ENCODE measurements at places on chromosomes 11 and 22.

DNA sequence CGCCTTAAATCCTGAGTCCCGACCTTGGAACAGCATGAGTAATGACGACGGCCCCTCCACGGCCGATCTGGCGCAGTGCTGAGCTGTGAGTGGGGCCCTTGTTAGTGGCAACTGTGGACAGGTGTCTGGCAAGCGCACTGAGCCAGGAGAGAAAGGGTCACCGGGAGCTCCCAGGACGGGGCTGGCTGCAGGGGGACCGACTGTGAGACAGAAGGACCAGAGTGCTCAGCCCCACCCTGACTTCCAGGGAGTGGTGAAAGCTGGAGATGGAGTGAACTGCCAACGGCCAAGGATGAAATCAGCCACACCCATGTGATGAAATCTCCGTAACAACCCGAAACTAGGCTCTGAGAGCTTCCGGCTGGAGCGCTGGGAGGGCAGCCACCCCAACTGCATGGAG, 228.6 kb downstream of the BRD1 start:
- no peak for DNase-seq

- no peak for DNase-seq
Measured at GRCh38 chr11:134374171-134374570, 37.9 kb downstream of the B3GAT1 start.

DNA sequence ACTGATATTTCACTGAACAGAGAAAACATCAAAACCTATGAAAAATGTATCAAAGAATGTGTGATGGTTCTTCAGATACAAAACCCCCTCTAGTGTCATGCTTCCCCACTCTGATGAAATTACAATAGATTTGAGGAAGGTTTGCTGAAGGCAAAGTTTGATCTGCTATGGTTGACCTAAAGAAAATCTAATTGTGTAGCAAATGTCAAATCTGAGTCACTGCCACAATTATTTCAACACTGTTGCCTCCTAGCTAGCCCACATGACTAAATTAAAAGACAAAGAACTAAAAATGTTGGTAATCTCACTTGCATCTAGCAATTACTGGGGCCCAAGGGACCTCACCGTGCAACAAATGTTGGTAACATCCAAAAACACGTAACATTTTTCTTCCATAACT, 728.0 kb downstream of the DLG2 start:
- DNase-seq = no peak

GRCh38 chr22:17964643-17965042, 59.7 kb downstream of the MICAL3 start:
- no peak for DNase-seq

DNA sequence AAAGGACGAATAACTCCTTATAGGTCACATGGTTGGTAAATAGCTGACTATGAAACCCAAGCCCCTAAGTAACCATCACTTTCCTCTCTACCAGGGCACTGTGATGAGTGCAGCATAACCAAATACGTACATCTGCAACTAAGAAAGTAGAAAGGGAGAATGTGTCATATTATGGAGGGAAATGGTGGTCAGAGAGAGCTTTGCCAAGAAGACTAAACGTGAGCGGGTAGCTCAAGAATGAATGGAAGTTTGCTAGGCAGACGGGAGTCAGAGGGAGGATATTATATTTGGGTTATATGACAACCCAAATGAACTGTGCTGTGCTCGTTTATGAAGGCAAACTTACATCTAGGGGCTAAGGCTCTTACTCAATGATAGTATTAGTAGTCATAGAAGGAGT, 537.3 kb downstream of the OPCML start:
- DNase-seq = no peak

- no peak for DNase-seq
Measured at GRCh38 chr11:115338476-115338875, 165.7 kb downstream of the CADM1 start.

DNA sequence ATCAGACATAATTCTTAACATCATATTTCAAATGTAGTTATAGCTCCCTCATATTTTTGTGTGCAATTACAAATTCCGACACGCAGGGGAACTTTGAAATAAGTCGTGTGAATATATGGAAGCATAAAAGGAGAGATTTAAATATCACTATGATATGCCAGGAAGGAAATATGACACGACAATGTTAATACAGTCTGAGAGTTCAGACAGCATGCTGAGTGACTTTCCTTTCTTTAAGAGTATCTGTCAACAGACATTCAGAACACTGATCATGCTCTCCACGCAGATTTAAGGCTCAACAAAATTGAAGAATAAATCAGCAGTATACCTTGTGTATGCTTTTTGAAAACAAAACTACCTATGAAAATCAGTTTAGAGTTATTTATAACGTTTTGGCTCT, 232.6 kb upstream of the CARD18 start:
- DNase-seq = no peak

GRCh38 chr22:29032014-29032475, 29.6 kb downstream of the C22orf31 start:
- DNase-seq = no peak

DNA sequence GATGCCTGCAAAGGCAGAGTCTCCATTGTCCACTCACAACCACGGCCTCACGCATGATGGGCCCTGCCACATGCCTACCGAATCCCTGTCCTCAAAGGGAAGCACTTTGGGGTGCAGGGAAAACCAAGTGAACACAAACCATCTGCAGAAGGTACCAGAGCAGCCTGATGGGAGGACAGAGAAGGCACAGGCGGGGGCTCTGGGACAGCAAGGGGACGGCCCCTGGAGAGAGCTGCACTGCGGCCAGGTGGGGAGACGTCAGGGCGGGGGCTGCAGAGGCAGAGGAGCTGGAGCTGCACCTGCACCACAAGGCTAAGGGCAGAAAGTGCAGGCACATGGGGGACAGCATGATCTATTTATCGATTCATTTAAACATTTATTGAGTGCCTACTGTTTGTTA, 1056.0 kb downstream of the TBC1D22A start:
- no peak for DNase-seq

DNA sequence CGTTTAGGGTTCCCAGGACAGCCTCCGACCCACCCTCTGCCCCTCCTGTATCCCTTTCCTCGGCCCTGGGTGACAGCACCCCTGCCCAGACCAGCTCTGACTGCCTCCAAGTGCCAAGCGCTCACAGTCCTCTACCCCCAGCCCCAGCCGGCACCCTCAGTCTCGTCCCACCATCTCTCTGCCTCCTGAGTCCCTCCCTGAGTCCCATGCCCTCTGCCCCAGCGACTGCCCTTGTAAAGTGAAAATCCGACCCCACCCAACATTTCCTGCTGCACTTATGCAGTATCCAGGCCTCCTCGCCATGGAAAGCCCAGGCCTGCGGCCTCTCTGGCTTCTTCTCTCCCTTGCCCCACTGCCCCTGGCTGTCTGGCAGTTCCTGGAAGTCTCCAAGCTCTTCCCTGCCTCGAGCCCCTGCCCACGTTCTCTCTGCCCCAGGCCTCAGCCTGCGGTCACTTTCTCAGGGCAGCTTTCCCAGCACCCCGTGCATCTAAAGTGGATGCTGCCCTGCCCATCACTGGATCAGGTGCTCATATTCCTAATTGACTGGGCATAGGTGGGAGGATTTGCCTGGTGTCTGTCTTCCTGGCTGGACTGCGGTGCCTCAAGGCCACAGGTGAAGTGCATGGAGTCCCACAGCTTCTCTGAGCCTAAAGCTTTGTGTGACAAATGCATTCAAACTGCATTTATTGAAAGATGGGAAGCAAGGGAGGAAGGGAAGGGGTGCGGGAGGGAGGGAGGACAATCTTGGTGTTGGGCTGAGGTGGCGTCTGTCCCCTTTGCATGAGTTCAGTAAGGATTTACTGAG, 17.7 kb upstream of the IL2RB start:
- no peak for DNase-seq

DNA sequence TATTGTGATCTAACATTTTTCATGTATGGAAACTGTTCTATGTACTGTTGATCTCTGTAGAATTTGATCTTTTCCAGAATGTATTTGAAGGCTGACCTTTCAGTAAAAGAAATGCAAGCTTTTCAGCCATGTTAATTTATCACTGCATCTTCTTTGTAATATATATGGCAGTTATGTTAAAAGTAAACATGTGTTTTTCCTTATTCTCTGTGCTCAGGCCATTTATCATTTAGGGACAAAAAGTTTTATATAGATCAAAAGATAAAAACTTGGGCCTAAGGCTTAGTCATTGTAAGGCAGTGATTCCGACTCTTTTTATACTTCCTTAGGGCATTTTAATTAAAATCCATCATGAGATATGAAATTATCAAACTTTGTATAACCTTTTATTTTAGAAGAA, 48.7 kb downstream of the KDM2A start:
- DNase-seq = no peak

GRCh38 chr11:29315275-29315674, 701.6 kb downstream of the KCNA4 start:
- DNase-seq = no peak

DNA sequence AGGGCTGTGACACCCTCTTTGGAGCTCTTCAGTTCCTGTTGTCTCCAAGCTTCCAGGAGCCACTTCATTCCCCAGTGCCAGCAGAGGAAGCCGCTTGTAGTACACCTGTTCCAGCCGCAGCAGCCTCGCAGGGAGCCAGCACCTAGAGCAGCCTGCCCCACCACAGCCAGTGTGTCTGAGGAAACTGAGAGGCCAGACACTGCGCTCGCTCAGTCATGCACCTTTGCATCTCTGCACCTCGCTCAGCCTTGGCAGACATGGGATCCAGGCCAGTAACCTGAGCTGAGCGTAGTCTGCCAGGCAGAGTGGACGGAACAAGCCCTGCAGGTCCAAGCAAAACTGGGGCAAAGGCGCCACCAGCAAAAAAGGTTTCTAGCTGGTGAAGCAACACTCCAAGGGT, 1072.1 kb downstream of the JRKL start:
- DNase-seq = no peak

DNA sequence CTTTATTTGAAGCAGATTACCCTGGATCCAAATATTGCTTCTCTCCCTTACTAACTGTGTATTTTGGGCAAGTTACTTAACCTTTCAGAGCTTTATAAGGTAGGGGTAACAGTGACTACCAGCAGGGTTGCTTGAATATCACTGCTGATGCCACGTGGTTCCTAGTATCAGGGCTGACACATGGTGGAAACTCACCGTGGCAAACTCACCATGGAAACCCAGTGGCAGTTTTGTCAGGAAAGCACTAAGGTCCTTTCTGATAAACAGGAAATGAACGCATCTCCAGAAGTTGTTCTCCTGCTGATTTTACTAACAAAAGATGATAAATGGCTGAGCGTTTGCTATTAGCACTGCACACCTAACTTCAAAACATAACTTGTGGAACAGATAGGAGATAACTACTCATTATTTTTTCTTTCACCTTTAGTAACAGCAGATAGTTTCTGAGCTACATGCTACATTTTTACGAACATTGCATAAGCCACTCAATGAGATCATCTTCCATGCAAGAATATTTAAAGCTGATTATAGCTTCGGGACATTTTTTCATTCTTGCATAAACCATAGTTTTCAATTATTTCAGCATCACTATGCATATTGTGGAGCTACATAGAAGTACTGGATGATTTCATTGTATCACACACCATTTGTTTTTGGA, 59.7 kb upstream of the RAG2 start:
- DNase-seq = no peak

GRCh38 chr22:27554106-27554811, 247.3 kb downstream of the MN1 start:
- no peak for DNase-seq

GRCh38 chr11:119759324-119759723, 30.3 kb upstream of the NECTIN1 start:
- DNase-seq = no peak

- no peak for DNase-seq
Measured at GRCh38 chr11:7520981-7521487, 7.2 kb downstream of the PPFIBP2 start.

- no peak for DNase-seq
Measured at GRCh38 chr11:106828576-106828975, 189.7 kb downstream of the GUCY1A2 start.

All from NCI-H1417 treated with DMSO at 0.1 percent for 48 hours (cell line).